ENCODE measurements at places on chromosomes 7 and 10. TPM values are rescaled to one million over a fixed set of nuclear protein-coding genes. Genes with fewer than 3 reads are reported as not detected.

NME8 gene
- total RNA-seq: not detected

FEZF1 gene
- not detected for total RNA-seq

- no peak for DNase-seq
These were observed 433 bp upstream of the STARD3NL start for GRCh38 chr7:38177621-38178003.

STRIP2 gene
- total RNA-seq: 20.2 TPM

AKR1D1 gene
- not detected for total RNA-seq

- DNase-seq: no peak
These were observed 22.2 kb downstream of the VOPP1 start for GRCh38 chr7:55550010-55550663.

Data from heart right ventricle (tissue), 16 donors.